ENCODE measurements at places on chromosomes 2 and 18.

- DNase-seq: no peak
These were observed 55.1 kb downstream of the SP100 start for GRCh38 chr2:230471074-230471473.

- no peak for DNase-seq
These were observed 7.6 kb downstream of the BCL2 start for GRCh38 chr18:63312019-63312409.

GRCh38 chr18:5515011-5515784 is 28.6 kb downstream of the EPB41L3 start:
- no peak for DNase-seq

GRCh38 chr18:9333441-9334328 is 888 bp upstream of the TWSG1 start:
- no peak for DNase-seq

DNA sequence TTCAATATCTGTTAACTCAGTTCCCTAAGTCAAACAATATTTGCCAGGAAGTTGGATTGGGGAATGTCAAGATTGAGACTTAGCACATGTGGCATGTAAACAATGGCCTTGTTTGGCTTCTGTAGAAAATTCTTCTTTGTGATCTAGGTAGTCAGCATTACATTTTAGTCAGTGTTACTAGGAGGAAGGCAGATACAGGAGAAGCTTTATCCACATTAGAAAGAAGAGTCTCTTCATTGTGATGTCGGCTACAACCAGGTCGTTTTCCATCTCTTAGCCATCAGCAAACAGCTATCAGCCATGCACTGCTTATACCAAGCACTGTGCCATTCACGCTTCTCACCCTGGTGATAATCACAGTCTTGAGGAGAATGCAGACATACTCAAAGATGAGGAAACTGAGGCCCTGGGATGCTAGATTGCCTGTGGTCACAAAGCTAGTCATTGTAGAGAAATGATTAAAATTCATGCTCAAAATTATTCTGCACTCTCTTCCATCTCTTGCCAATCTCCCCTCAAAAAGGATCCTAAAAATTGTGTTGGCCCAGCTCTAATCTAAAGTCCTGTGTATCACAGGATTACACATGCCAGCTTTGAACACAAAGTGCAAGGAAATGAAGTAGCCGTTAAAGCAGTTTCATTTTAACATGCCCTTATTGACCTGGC is 3.2 kb downstream of the GALNT5 start:
- DNase-seq: no peak

DNA sequence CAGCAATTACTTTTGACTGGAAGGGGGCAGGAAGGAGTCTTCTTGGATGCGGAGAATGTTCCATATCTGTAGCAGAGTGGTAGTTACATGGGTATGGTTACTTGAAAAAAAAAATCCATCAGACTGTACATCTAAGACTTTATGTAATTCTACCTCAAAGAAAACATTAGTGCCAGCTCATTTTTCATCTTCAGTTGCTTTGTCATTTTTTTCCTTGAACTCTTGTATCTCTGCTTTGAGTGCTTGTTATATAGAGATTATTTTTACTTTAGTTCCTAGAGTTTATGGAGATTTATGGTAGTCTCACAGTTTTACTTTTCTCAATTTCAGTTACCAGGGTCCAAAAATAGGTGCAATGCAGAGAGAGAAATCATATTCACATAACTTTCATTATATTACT is 60.0 kb upstream of the ITSN2 start:
- no peak for DNase-seq

DNA sequence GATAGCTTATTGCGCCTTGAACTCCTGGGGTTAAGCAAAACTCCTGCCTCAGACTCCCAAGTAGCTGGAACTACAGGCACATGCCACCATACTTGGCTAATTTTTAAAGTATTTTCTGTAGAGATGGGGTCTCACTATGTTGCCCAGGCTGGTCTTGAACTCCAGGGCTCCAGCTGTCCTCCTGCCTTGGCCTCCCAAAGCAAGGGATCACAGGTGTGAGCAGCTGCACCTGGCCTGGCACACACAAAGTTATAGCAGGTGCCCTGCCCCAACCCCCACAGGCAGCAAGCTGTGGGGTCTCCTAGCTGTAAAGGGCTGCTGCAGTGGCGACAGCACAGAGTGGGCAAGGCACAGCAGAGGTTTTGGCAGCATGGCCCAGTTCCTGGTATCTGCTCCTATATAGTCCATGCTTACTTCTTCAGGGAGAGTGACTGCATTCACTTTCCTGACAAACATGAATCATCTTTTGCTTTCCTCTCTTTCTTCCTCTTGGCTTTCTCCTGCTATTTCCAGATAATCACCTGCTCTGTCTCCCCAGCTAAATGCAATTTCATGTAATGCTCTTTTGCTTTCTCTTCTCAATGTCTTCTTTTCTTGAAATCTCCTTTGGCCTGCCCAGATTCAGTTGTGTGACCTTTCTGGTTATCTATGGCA is 27.3 kb upstream of the METAP1D start:
- no peak for DNase-seq

DNA sequence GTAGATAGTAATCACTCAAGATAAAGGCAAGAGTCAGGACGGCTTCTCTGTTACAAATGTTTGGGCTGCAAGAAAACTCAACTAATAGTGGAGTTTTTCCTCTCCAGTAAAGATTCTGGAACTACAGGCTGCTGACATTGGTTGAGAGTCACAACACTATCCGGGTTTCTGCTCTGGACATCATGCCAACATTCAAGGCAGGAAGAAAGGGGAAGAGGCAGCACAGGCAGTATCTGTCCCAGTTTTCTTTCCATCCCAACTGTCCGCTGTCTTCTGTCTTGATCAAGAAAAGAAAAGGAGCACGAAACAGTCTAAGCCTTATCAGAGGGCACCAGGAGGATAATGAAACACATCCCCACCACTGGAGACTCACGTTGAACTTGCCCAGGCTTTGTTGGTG is 132.1 kb downstream of the MAIP1 start:
- DNase-seq: no peak

GRCh38 chr2:230205034-230205433 is 14.8 kb downstream of the SP110 start:
- no peak for DNase-seq

DNA sequence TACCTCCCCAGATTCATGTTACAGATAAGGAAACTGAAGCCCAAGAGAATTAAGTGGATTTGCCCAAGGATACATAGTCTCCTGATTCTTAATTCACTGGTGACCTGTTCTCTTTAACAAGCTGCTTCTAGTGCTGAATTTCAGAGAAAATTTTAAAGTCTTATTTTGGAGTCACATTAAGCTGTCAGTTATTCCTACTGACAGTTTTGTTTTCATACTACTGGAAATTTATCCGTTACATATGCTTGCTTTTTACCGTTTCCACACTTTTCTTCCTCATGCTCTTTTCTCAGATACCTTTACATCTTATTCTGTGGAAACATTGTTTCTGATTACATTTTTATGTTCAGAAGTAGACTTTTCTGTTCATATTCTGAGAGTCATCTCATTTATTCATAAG is 1.3 kb downstream of the MOB4 start:
- no peak for DNase-seq
